ENCODE measurements at places on chromosomes 2 and 18. TPM values are rescaled to one million over a fixed set of nuclear protein-coding genes. Genes with fewer than 3 reads are reported as not detected.

- H3K4me1 ChIP-seq, result peaks cover 48% of the 10 kb centered on the region
- H3K27ac ChIP-seq, result peak overlapping the region; percentile 31
- DNase-seq, result no peak
- peaks cover 88% of the 10 kb centered on the region for H3K27me3 ChIP-seq
- H3K4me3 ChIP-seq, result peak overlapping the region; percentile 40
These were observed 1.6 kb downstream of the TBR1 start for GRCh38 chr2:161417438-161418274.

DNA sequence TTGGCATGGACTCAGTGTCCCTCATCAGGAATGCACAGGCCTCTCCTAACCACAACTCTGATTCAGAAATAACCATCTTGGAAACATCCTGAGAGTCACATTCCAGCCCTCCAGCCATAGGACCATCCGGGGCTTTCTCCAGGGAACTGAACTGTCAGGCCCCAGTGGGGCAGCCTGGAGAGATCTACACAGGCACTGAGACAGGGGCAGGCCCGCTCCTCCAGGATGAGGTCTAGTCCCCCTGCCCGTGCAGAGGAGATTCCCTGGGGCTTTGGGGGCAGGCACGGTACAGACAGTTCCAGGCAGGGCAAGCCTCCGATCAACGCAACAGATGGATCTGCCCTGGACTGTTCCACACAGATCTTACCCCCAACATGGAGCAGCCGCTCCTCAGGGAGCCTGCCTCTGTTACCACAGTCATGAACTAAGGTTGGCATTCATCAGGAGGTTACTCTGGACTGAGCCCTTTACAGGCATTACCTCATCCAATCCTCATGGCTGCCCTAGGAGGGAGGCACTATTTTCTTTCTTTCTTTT is 12.0 kb downstream of the KCNK3 start:
- H3K4me3 ChIP-seq, result no peak overlapping the region
- no peaks in the 10 kb centered on the region for H3K36me3 ChIP-seq
- no peak for DNase-seq
- no peak overlapping the region for H3K27ac ChIP-seq
- no peaks in the 10 kb centered on the region for H3K4me1 ChIP-seq

DNA sequence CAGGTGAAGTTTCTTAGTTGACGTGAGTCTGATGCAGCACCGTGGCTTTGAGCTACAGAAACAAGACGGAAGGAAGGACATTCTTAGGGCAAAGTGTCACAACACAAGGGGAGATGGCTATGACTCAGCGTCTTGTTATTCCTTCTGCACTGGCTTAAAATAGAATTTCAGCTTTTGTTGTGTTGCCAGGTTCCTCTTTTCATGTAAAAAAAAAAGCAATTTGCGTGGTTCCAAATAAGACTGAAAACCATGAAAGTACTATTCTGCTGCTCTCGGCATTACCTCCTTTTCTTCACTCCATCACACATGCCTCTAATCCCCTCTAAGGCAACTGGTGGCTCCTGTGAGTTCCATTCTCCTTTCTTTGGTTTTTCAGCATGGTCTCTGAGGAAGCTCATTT is 150.1 kb downstream of the ANTXR1 start:
- no peak overlapping the region for H3K27ac ChIP-seq
- H3K27me3 ChIP-seq, result peaks cover 23% of the 10 kb centered on the region
- H3K36me3 ChIP-seq, result no peaks in the 10 kb centered on the region
- H3K4me3 ChIP-seq, result no peak overlapping the region
- peaks cover 2% of the 10 kb centered on the region for H3K4me1 ChIP-seq

DNA sequence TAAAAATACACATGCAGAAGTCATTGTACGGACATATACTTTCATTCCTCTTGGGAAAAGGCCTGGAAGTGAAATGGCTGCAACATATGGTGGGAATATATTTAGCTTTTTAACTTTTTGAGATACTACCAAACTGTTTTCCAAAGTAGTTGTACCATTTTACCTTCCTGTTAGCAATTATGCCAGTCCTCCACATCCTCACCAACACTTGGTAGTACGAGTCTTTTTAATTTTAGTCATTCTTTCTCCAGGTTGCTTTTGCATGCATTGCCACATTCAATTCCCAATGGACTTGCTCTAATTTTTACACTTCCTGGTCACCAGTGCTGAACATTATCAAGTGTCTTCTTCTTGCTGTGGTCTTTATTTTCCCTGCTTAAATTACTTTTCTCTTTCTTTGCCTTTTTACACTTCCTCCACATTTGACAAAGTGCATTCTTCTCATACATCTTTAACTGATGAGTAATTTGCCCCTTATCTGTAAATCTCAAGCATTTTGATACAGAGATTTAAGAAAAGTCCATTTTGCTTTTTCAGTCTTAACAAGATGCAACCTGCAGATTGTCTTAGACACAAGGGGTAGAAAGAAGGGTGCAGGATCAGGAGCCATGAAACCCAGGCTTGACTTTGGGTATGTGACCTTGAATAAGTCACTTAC is 14.5 kb downstream of the VIT start:
- H3K27me3 ChIP-seq, result peaks cover 4% of the 10 kb centered on the region
- no peak overlapping the region for H3K4me3 ChIP-seq
- H3K4me1 ChIP-seq, result no peaks in the 10 kb centered on the region
- no peak overlapping the region for H3K27ac ChIP-seq
- no peak for DNase-seq

DNA sequence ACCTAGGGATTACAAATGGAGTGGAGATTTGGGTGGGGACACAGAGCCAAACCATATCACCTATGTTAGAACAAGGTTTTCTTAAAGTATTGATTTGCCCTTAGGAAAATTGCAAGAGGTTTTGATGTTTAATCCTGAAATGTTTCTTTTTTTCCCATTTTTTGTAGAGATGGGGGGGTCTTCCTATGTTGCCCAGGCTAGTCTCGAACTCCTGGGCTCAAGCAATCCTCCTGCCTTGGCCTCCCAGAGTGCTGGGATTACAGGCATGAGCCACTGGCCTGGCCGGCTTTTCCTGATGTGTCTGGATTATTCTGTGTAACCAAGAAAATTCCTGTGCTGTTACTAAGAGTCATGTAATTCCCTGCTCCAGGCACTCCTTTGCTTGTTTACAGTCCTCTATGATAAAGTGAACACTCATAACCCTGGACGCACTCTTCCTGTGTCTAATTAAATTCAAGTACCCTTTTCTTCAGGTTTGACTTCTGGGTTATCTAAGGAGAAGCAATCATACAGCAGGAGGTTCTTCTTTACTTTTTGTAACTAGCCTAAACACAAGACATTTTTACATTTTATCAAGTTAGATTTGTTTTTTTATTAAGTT is 15.0 kb upstream of the CTDP1 start:
- no peak overlapping the region for H3K27ac ChIP-seq
- no peak for DNase-seq
- peaks cover 16% of the 10 kb centered on the region for H3K27me3 ChIP-seq
- peaks cover 2% of the 10 kb centered on the region for H3K4me1 ChIP-seq
- no peak overlapping the region for H3K4me3 ChIP-seq
- no peaks in the 10 kb centered on the region for H3K36me3 ChIP-seq

DNA sequence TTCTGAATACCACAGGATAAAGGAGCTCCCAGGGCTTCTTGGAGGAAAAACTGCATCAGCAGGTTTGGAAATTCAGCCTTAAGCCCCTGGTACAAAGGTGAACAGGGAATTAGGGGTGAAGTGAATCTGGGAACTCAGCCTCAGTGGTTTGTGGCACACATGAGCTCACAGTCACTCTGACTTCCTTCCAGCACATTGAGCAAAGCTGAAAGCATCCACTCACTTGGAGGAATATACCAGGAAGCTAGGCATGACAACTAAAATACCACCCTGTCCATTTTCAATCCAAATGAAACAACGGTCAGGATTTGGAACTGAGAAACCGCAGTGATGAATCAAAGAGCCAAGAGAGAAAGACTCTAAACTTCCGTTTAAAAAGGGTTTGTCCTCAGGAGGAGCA is 216.1 kb downstream of the ICOS start:
- H3K27ac ChIP-seq, result no peak overlapping the region
- H3K27me3 ChIP-seq, result peaks cover 6% of the 10 kb centered on the region
- DNase-seq, result no peak
- H3K4me1 ChIP-seq, result no peaks in the 10 kb centered on the region

DNA sequence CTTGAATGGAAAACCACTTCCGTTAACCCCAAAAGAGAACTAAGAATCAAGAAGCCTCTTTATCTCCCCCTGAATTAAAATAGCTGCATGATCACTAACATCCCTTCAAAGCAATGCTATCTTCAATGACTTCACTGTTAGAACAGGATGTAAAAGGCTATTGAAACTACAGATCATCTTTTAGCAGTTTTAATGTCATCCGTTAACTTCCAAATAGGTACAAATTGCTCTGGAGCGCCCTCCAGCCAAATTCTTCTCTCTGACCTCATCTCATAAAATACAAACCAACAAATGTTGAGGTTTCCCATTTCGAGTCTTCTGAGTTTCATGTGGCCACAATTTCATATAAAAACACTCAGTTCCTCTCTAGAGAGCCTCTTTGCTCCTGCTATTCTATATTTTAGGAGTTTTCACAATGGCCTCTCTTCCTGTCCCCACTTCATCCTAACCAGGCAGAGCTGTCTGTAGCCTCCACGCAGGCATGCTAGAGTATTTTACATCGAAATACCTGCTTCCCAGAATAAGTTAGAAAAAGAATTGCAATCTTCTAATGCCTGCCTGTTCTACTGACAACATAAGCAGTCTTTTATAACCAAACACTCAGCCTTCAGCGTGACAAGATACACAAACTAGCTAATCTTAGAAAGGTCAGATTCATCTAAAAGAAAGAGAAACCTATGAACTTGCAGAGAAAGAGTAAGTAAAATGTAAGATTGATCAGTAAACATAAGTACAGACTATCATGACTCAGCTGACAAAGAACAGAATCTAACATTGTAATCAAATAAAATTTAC is 37.9 kb downstream of the B4GALT6 start:
- H3K4me3 ChIP-seq, result no peak overlapping the region
- H3K4me1 ChIP-seq, result peaks cover 11% of the 10 kb centered on the region
- H3K27ac ChIP-seq, result no peak overlapping the region
- DNase-seq, result no peak

- no peak for DNase-seq
- H3K4me1 ChIP-seq, result peaks cover 20% of the 10 kb centered on the region
- H3K27ac ChIP-seq, result no peak overlapping the region
- H3K4me3 ChIP-seq, result no peak overlapping the region
These were observed 687.4 kb upstream of the ID2 start for GRCh38 chr2:7994397-7994951.

DNA sequence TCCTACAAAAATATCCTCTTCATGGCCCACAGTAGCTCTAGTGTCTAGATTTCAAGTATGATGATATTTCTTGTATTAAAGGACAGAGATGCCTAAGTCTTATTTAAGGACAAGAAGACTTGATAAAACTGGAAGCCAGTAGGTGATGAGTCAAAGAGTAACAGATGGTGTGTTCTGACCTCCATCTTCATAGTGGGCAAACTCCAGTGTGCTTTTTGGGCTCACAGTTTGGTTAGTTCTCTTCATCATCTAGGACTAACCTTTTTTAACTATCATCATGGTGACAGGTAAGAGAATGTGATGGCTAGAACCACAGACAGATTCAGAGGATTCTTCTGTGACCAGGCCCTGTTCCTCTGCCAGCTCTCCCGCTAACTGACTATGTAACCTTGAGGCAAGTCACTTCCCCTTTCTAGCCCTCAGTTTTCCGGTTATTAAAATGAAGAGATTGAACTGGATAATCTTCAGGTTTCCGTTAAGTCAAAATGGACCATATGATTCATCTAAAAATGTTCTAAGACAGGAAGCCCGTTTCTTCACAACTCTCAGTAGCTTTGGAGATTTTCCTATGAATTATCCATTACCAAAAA is 140.3 kb upstream of the RASGRP3 start:
- H3K4me1 ChIP-seq, result no peaks in the 10 kb centered on the region
- no peaks in the 10 kb centered on the region for H3K36me3 ChIP-seq
- DNase-seq, result no peak
- H3K27me3 ChIP-seq, result peaks cover 11% of the 10 kb centered on the region
- H3K4me3 ChIP-seq, result no peak overlapping the region

DNA sequence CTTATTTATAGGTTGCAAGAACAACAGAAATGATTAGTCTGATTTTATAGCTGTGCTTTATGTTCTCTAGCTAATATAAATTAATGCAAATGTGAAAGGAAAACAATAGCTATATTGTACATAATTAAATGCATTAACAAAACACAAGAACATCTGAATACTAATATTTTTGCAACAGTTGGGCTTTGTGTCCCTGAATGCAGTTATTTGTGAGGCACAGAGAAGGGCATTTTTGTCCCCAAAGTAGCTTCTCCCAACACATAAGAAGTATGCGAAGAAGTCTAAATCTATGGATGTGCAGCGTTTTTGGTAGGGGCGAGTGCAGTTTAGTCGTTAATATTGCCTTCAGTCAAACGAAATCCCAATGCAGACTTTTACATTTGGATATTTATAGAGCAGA is 110.0 kb downstream of the MBP start:
- no peak overlapping the region for H3K27ac ChIP-seq
- no peak overlapping the region for H3K4me3 ChIP-seq
- no peak for DNase-seq
- H3K27me3 ChIP-seq, result no peaks in the 10 kb centered on the region

DNA sequence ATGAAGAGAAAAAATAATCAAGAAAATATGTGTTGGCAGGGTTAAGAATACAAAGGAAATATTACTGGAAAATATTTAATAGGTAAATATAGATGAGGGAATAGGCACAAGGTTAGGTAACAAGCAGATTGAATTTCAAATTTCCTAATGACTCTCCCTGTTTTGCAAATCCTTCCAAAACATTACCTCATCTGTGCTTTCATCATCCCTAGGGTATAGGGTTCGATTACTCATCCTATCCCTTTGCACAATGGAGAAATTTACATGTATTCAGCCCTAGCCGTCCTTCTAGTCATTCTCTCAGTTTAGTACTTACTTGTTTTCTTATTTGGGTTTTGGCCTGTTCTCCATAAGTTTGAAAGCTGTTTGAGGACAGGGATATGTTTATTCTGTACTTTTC is 864.6 kb upstream of the FSHR start:
- no peak overlapping the region for H3K4me3 ChIP-seq
- no peaks in the 10 kb centered on the region for H3K36me3 ChIP-seq
- no peak for DNase-seq
- no peaks in the 10 kb centered on the region for H3K27me3 ChIP-seq
- H3K4me1 ChIP-seq, result no peaks in the 10 kb centered on the region

DNA sequence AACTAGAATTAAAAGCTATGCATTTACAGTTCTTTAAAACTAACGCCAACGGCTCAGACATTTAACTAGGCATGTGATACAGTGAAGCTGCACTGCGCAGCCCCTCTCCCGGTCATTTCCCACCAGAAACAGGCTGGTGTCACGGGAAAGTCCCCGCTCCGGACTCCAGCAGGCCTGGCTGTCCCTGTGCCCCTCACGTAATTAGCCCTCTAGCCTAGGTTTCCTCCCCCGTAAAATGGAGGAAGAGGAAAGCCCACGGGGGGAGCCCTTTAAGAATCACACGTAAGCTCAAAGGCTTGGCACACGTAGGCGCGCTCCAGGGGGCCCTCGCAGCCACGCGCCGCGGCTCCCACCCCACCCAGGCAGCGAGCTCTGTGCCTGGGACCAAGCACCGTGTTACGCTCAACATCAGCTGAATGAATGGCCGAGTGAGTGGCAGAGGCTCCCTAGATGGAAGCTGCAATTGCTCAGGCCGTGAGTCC is 48.0 kb downstream of the KCNIP3 start:
- no peak overlapping the region for H3K27ac ChIP-seq
- peaks cover 7% of the 10 kb centered on the region for H3K4me1 ChIP-seq
- H3K36me3 ChIP-seq, result no peaks in the 10 kb centered on the region
- DNase-seq, result no peak
- peaks cover 43% of the 10 kb centered on the region for H3K27me3 ChIP-seq

GRCh38 chr18:58896268-58896667 is 31.6 kb downstream of the ZNF532 start:
- H3K4me1 ChIP-seq, result peaks cover 17% of the 10 kb centered on the region
- peaks cover 6% of the 10 kb centered on the region for H3K27me3 ChIP-seq
- H3K36me3 ChIP-seq, result no peaks in the 10 kb centered on the region
- H3K27ac ChIP-seq, result peak overlapping the region; percentile 11

FSHR gene
- total RNA-seq, result not detected

DSC3 gene
- total RNA-seq, result not detected

STAM2 gene
- 16.5 TPM for total RNA-seq

PIEZO2 gene
- not detected for total RNA-seq

GBX2 gene
- total RNA-seq, result not detected

DNAJC27 gene
- total RNA-seq, result 6.0 TPM
